NAMALWA (cell line): ENCODE measurements at places on chromosomes 5 and 9.

DNA sequence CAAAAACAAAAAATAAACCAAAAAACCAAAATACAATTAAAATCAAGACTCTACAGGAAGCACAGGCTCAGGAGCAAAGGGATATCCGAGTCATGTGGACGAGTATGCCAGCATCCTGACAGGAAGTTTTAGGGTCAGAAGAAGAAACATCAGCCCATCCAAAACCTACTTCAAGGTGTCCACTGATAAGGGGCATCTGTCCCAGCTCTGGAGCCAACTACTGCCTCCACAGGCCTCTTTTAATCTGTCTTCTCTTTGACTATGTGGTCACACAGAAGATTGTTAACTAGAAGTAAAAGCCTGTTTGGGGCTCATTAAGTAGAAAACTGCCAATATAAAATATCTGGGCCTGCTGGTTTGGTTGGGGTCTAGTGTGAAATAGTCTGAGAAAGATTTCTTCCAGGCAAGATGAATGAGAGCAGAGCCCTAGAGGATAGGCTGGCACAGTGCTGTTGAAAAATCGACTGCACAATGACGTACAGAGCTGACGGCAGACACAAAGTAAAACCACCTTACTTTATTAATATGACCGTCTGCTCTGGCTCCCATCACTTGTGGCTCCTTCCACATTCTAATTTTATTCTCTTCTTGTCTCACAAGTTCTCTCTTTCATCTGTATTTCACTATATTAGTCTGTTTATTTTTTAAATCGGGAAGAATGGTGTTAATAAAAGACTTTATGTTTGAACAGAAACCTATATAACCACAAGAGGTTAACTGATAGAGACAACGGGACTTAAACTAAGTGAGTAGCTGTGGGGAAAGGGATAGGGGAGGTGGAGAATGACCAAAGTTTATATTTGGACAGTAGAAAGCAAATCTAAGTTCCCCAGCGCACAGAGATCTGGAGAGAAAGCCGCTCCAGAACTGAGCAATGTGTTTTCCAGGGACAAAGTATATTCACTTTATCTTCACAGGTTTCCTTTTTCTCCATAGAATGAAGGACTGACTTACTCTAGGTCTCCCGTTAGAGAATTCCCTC lies 22.9 kb upstream of the MSH3 start:
- no peak for DNase-seq

- DNase-seq = no peak
Measured at GRCh38 chr9:105065098-105066088, 137.4 kb upstream of the ABCA1 start.

DNA sequence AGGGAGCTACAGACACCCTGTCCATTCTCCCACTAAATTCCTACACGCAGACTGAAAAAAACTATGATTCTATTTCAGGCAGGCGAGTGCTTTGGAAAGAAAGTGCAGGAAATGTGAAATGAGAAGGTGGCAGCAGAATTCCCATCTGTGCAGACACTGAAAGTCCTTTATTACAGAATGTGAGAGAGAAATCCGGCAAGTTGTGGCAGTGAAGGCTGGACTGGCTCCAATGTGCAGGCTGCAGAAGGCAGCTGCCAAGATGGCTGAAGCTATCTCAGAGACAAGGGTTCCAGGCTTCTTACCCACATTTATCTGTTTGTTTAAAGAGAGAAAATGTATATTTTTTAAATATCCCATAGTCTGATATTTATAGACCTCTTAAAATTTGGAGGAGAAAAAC lies 161.8 kb upstream of the VLDLR start:
- no peak for DNase-seq

DNA sequence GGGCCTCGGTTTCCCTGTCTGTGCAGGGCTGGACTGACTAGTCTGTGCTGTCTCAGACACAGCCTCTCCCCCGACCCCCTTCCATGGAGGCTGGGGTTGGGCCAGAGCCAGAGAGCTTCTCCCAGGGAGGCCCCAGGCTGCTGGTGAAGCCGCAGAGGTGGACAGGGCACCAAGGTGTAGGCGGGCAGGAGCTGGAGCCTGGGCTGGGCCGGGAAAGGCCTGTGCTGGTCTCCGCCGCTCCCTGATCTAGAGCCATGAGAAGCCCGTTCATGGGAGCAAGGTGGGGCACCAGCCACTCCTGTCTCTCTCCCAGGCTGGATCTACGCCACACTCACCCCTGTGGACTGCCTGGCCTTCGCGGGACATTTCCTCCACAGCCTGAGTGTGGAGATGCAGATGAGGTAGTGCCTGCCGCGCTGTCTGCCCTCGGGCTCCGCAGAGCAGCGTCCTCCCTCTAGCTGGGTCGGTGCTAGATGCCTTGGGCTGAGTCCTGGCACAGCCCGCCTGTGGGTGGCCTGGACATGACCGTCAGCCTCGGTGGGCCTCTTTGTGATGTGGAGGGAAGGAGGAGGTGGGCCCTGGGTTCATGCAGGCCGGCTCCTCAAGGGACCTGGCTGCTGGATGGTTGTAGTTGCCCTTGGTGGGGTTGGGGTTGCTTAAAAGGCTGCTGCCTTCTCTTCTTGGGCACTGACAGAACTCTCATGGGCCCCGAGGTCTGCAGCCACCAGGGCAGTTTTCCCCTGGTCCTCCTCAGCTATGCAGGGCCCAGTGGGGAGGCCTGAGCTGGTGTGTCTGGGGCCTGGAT lies 79.4 kb downstream of the PHF2 start:
- no peak for DNase-seq

DNA sequence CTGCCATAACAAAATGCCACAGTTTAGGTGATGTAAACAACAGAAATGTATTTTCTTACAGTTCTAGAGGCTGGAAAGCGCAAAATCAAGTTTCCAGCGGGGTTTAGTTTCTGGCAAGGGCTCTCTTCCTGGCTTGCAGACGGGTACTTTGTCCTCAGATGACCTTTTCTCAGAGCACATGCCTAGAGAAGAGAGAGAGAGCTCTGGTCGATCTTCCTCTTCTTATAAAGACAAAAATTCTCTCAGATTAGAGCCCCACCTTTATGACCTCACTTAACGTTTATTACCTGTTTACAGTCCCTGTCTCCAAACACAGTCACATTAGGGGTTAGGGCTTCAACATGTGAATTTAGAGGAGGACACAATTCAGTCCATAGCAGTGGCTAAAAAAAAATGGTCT lies 119.7 kb downstream of the CETN3 start:
- no peak for DNase-seq

DNA sequence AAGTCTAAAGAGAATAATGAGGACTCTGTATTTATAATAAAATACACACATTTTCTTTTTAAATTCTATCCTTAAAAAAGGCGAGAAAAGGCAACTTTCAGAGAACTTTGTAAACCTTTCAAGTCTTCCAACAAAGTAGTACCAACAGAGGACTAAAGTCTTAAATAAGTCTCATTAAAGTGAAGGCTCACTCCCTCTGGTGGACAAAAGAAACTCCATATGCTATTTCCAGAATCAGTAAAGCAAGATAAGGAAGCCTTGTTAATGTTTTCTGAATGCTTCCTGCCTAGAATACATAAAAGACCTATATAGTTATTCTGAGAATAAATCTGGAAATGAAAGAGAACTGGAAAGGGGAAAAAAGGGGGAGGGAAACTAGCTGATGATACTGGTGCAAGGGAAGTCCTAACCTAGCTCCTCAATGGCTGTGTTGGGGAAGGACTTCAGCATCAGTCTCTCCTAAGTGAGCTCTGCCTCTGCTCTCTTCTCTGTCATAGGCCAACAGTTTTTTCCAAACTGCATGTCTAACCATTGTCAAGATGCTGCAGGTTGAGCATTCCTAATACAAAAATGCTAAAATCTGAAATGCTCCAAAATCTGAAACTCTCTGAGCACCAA lies 7.2 kb downstream of the HMGCS1 start:
- DNase-seq = peak; percentile 86

DNA sequence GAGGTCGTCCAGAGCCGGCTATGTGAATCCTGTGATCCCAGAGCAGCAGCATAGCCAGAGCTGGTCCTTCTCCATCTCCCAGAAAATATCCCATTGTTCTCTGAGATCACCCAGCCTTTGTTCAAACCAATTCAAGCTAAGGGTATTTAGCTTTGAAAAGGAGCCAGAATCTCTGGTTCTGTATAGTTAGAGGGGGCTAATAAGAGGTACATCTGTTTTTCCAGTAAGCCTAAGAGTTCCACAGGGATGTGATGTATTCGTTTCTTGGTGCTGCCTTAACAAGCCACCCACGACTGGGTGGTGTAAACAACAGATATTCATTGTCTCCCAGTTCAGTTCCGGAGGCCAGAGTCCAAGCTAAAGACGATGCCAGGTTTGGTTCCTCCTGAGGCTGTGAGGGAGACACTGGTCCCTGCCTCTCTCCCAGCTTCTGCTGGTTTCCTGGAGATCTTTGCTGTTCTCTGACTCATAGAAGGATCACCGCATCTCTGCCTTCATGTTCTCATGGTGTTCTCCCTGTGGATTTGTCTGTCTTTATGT lies 344.8 kb downstream of the MTRR start:
- no peak for DNase-seq

- no peak for DNase-seq
Measured at GRCh38 chr9:70693186-70693585, 278.7 kb upstream of the KLF9 start.

GRCh38 chr5:153798830-153799229 lies 239.9 kb downstream of the FAM114A2 start:
- no peak for DNase-seq

DNA sequence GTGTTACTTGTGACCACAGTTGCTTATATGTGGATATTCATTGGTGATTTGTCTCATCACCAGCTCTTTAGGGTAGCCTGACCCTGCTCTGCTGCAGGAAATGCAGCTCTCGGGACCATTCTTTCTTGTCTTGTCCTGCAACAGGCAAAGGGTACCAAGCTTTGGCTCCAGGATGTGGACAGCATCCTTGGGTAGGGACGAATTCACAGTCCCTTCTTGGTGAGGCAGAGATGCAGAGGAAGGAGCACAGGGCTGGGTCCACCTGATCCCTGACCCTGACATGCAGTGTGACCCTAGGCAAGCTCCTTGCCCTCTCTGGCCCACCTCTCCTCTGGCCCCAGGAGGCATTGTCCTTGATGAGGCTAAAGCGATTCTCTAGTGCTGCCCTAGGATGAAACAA lies 37.0 kb upstream of the SYNPO start:
- DNase-seq = no peak

- no peak for DNase-seq
Measured at GRCh38 chr9:135074354-135075233, 12.9 kb upstream of the OLFM1 start.

GRCh38 chr9:133589454-133590227 lies 19.5 kb downstream of the FAM163B start:
- peak; percentile 52 for DNase-seq

GRCh38 chr9:95778957-95779356 lies 96.5 kb upstream of the ERCC6L2 start:
- no peak for DNase-seq

DNA sequence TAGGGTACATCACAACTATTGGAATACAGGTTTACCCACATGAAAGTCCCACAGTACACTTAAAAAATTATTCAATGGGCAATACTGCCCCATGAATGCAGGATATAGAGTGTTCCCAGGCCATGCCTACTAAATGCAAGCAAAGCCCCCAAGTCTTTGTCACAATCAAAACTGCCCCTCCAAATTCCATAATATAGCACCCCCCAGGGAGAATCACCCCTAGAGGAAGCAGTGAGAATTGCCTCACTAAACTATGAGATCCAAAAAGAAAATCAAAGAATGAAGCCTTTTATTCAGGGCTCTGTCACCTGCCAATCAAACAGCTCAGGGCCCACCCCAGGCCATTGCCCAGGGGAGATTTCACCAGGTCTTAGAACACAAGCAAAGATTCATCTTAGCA lies 90.8 kb downstream of the ATPSCKMT start:
- no peak for DNase-seq

DNA sequence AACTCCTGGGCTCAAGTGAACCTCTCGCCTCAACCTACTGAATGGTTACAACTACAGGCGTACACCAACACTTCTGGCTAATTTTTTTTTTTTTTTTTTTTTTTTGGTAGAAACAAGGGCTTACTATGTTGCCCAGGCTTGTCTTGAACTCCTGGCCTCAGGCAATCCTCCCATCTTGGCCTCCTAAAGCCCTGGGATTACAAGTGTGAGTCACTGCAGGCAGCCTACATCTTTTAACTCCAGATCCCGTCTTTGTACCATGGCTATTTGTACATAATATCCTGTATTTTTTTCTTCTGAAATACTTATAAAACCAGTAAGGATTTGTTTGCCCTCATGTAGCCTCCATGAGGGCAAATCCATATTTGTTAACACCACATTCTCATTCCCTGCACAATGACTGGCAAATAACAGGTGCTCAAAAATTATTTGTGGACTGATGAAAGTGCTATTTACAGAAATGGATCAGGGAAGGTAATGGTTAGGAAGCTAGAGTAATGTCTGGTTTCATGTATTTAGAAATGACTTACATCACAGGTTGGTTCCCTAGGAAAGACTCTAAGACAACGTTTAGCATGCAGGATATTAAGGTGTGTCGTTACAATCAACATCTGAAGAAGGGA lies 51.9 kb upstream of the POU5F2 start:
- no peak for DNase-seq

GRCh38 chr9:19488721-19489120 lies 79.9 kb downstream of the ACER2 start:
- DNase-seq = no peak

GRCh38 chr9:36192196-36192595 lies 1.5 kb downstream of the CLTA start:
- peak; percentile 21 for DNase-seq

GRCh38 chr5:96121364-96121763 lies 159.7 kb upstream of the ELL2 start:
- no peak for DNase-seq

DNA sequence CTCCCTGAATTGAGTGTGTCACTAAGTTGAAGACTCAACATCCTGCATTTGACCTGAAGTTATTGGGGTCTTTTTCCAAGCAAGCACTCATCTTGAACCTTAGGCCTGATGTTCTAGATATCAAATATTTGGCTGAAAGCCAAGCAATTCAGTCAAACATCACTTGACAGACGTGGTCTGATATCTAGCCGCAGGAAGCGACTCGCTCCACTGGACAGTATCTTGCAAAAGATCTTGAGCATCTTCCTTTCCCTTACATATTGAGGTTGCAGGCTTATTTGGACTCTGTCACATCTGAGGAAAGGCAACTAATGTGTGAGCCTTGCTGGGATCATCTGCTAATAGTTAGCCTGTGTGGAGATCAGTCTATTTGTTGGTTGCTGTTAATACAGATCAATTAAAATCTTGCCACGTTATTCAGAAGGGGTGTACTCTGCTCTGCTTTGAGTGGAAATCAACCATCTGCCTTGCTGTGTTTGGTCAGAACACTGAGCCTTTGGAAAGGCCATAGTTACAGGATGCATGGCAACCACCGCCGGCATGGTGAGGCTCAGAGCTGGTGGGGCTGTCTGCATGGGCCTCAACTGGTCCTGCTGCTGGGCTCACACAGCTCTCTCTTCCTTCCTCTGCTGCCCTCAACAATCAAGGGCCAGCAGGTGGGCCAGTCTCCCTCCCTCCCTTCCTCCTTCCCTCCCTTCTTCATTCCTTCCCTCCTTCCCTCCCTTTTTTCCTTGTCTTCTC lies 166.9 kb upstream of the KLF9 start:
- peak; percentile 11 for DNase-seq

GRCh38 chr5:67176936-67177335 lies 19.7 kb downstream of the CD180 start:
- no peak for DNase-seq

GRCh38 chr9:127562841-127563401 lies 49.2 kb upstream of the STXBP1 start:
- no peak for DNase-seq
